Esophagus squamous epithelium (tissue), 5 donors: ENCODE measurements at places on chromosomes 4 and X. TPM values are rescaled to one million over a fixed set of nuclear protein-coding genes. Genes with fewer than 3 reads are reported as not detected.

CXCL11 gene
- not detected for total RNA-seq

TCP11X2 gene
- not detected for total RNA-seq

MANBA gene
- total RNA-seq, result 21.7 TPM

CDS1 gene
- 18.9 TPM for total RNA-seq

SMIM10 gene
- not detected for total RNA-seq

OPHN1 gene
- total RNA-seq, result 6.5 TPM

EDNRA gene
- 2.5 TPM for total RNA-seq

ADH1A gene
- total RNA-seq, result not detected

GPC4 gene
- total RNA-seq, result 4.4 TPM

TLR3 gene
- total RNA-seq, result 2.8 TPM

CLDN34 gene
- 3.1 TPM for total RNA-seq

RAB9A gene
- total RNA-seq, result 28.6 TPM

MAGEB2 gene
- total RNA-seq, result not detected

MAGEA11 gene
- 0.44 TPM for total RNA-seq

GK gene
- total RNA-seq, result 10.0 TPM

TNMD gene
- total RNA-seq, result not detected

DCAF8L2 gene
- not detected for total RNA-seq

SMIM10L2A gene
- 0.64 TPM for total RNA-seq

BEX1 gene
- not detected for total RNA-seq

NDNF gene
- total RNA-seq, result 1.0 TPM

MAGEA3 gene
- not detected for total RNA-seq

PPARGC1A gene
- total RNA-seq, result 1.6 TPM

XAGE2 gene
- total RNA-seq, result not detected

SSX2B gene
- total RNA-seq, result not detected

SPACA5B gene
- not detected for total RNA-seq

TLR10 gene
- 0.38 TPM for total RNA-seq

TRAM1L1 gene
- not detected for total RNA-seq

ZNF732 gene
- 1.4 TPM for total RNA-seq

MCTS1 gene
- 21.4 TPM for total RNA-seq

C4orf50 gene
- total RNA-seq, result not detected

PNPLA4 gene
- 33.8 TPM for total RNA-seq

ARHGAP10 gene
- 32.3 TPM for total RNA-seq

ATOH1 gene
- total RNA-seq, result not detected

P2RY4 gene
- not detected for total RNA-seq

TGIF2LX gene
- not detected for total RNA-seq

VCX2 gene
- total RNA-seq, result not detected

GCNA gene
- total RNA-seq, result 0.35 TPM
